ENCODE measurements at places on chromosomes 16 and 17. TPM values are rescaled to one million over a fixed set of nuclear protein-coding genes. Genes with fewer than 3 reads are reported as not detected.

- H3K4me3 ChIP-seq: no peak overlapping the region
- no peaks in the 10 kb centered on the region for H3K36me3 ChIP-seq
- H3K27ac ChIP-seq: no peak overlapping the region
- no peak for DNase-seq
- H3K27me3 ChIP-seq: no peaks in the 10 kb centered on the region
Observed at GRCh38 chr16:78504401-78504851, 405.0 kb downstream of the WWOX start.

DNA sequence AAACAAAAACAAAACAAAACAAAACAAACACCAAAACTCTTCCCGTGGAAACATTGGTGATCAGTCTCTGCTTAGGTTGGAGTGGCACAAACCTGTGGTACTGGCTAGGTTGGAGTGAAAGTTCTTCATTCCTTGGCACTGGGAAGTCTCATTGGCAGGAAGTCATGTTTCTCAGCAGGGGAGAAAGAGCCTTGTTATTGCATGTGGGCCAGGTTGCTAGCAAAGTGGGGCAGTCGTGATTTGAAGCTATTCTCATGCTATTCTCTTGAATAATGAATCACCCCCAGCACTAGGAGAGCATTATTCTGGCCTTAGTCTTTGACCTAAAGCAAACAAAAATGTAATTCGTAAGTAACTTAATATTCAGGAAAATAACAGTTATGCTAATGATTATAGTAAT lies 24.3 kb upstream of the B4GALNT2 start:
- H3K36me3 ChIP-seq: no peaks in the 10 kb centered on the region
- no peak overlapping the region for H3K4me3 ChIP-seq
- H3K4me1 ChIP-seq: peaks cover 3% of the 10 kb centered on the region
- H3K27ac ChIP-seq: no peak overlapping the region

GRCh38 chr17:77579682-77580081 lies 378.8 kb upstream of the TNRC6C start:
- peak overlapping the region; percentile 40 for H3K27ac ChIP-seq
- peaks cover 10% of the 10 kb centered on the region for H3K4me1 ChIP-seq
- peaks cover 15% of the 10 kb centered on the region for H3K27me3 ChIP-seq
- no peaks in the 10 kb centered on the region for H3K36me3 ChIP-seq
- DNase-seq: no peak

DNA sequence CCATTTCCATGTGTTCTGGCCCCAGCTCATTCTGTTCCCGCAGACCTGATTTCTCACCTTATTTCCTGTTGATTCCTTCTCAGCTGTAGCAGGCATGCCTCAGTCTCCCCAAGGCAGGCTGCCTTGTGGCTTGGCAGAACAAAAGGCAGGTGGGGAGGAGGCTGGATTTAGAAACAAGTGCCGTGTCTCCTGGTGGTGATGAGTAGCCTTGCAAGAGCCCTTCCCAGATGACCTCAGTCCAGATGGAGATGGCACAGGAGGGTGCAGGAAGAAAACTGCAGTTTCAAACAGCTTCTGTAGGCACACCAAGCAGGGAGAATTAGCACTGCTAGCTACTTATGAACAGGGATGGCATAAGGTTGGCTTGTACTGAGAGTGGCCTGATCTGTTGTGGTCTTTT lies 64.6 kb downstream of the ARHGAP44 start:
- H3K4me1 ChIP-seq: no peaks in the 10 kb centered on the region
- no peak for DNase-seq
- no peak overlapping the region for H3K4me3 ChIP-seq
- no peak overlapping the region for H3K27ac ChIP-seq
- no peaks in the 10 kb centered on the region for H3K36me3 ChIP-seq

DNA sequence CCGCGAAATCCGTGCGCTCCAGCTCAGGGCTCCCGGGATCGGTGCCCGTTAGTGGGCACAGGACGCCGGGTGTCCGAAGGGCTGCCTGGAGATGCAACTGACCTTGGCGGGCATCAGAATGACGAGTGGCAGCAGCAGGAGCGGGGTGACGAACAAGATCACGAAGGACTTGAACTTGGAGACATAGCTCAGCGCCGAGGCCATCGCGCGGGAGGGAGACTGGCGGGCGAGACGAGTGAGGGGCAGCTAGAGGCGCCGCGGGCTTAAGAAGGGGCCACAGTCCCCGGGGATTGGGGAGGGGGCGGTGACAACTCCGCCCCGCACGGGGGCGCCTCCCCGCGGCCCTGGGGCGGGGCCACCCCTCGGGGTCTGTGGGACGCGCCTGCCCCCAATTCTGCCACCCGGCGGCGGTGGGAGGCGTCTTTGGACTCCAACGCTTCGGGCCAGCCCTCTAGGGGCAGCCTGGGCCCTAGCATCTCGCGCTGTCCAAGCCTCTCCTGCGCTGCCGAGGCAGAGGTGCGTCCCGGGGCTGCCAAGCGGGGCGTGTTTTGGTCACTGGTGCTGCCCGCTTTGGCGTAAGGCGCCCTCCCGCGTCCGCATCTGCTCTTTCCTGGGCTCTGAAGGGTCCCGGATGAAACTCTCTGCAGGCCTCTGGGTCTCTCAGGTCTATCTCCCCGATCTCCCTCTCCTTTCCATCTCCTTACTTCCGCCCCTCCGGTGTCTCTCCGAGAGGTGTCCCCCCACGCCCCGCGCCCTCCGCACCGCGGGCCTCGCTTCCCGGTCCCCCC lies at the start of gene SLC13A5:
TSS of gene SLC13A5 (minus strand) at position 240 of the 788 bp plus-strand sequence. CDS start at position 204, 36 bp downstream.
- peaks cover 70% of the 10 kb centered on the region for H3K27me3 ChIP-seq
- H3K4me3 ChIP-seq: peak within 1 kb of the TSS; percentile 29
- H3K4me1 ChIP-seq: peaks cover 10% of the 10 kb centered on the region
- H3K27ac ChIP-seq: no peak within 1 kb of the TSS
- no peak for DNase-seq

- peaks cover 4% of the 10 kb centered on the region for H3K36me3 ChIP-seq
- H3K27me3 ChIP-seq: no peaks in the 10 kb centered on the region
- peaks cover 2% of the 10 kb centered on the region for H3K4me1 ChIP-seq
- no peak for DNase-seq
Observed at GRCh38 chr17:28755486-28755885, 11.7 kb downstream of the TRAF4 start.

- no peak overlapping the region for H3K27ac ChIP-seq
- peaks cover 32% of the 10 kb centered on the region for H3K27me3 ChIP-seq
- H3K36me3 ChIP-seq: no peaks in the 10 kb centered on the region
- no peak for DNase-seq
- no peaks in the 10 kb centered on the region for H3K4me1 ChIP-seq
Observed at GRCh38 chr17:58267347-58268324, 13.1 kb downstream of the MPO start.

- no peak for DNase-seq
- H3K27me3 ChIP-seq: peaks cover 7% of the 10 kb centered on the region
- H3K36me3 ChIP-seq: no peaks in the 10 kb centered on the region
- no peak overlapping the region for H3K27ac ChIP-seq
- H3K4me1 ChIP-seq: no peaks in the 10 kb centered on the region
Observed at GRCh38 chr17:70073799-70074198, 1.2 kb upstream of the KCNJ16 start.

- no peaks in the 10 kb centered on the region for H3K36me3 ChIP-seq
- no peak for DNase-seq
- no peak overlapping the region for H3K4me3 ChIP-seq
- peaks cover 30% of the 10 kb centered on the region for H3K4me1 ChIP-seq
- no peak overlapping the region for H3K27ac ChIP-seq
- H3K27me3 ChIP-seq: peaks cover 2% of the 10 kb centered on the region
Observed at GRCh38 chr17:3735515-3735914, 11.8 kb downstream of the HASPIN start.

- peaks cover 37% of the 10 kb centered on the region for H3K4me1 ChIP-seq
- H3K4me3 ChIP-seq: no peak overlapping the region
- no peak for DNase-seq
- H3K27ac ChIP-seq: peak overlapping the region; percentile 42
- H3K27me3 ChIP-seq: no peaks in the 10 kb centered on the region
Observed at GRCh38 chr17:44205962-44206824, 6.5 kb upstream of the ATXN7L3 start.

GRCh38 chr17:72385475-72385874 lies 264.7 kb downstream of the SOX9 start:
- H3K27me3 ChIP-seq: peaks cover 8% of the 10 kb centered on the region
- no peak overlapping the region for H3K27ac ChIP-seq
- H3K4me1 ChIP-seq: no peaks in the 10 kb centered on the region
- H3K4me3 ChIP-seq: no peak overlapping the region
- H3K36me3 ChIP-seq: no peaks in the 10 kb centered on the region

Gene CSHL1
- not detected for total RNA-seq

Gene KIF18B
- 66.7 TPM for total RNA-seq

Gene ZNF276
- 107 TPM for total RNA-seq

Gene KRT35
- not detected for total RNA-seq

Gene TOX3
- total RNA-seq: not detected

Gene KCNAB3
- total RNA-seq: 12.5 TPM
